Sigmoid colon (tissue), 7 donors: ENCODE measurements at places on chromosomes 4 and X. TPM values are rescaled to one million over a fixed set of nuclear protein-coding genes. Genes with fewer than 3 reads are reported as not detected.

DNA sequence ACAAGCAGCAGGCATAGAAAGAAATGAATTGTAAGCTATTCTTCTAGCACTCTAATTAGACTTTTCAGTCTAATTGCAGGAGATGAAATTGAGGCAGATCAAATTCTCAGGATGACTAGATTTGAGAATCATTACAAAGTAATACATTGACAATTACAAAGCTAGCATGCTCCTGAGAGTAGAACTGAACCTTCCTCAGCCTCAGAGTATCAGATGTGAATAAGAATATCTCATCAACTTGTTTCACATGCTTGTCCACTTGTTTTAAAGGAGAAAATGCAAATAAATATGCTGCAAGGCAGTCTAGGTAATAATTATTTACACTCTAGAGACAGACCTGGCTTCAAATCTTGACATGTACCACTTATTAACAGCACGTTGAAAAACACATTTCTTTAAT is 491.0 kb upstream of the MAGEB2 start:
- no peak for DNase-seq
- no peak overlapping the region for H3K27ac ChIP-seq
- H3K27me3 ChIP-seq: no peaks in the 10 kb centered on the region
- no peak overlapping the region for H3K4me3 ChIP-seq
- H3K4me1 ChIP-seq: no peaks in the 10 kb centered on the region
- no peaks in the 10 kb centered on the region for H3K36me3 ChIP-seq

Gene SYN1
- total RNA-seq: 1.4 TPM

DNA sequence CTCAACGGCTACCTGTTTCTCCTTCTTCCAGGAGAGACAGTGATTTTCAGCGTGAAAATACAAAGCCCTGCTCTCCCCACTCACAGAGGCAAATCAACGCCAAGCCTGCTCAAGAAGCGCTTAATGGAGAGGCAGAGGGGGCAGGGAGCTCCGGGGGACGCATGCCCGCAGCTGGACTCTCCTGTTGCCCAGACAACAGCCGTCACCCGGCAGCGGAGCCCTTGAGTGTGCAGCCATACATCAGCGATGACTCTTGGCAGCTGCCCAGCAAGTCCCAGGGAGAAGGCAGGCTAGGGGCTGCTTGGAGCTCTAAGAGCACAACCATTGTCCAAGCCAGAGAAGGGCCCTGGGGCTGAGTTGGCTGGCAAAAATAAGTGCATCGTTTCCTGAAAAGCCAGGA is 71.0 kb upstream of the AFAP1 start:
- H3K36me3 ChIP-seq: no peaks in the 10 kb centered on the region
- no peak overlapping the region for H3K27ac ChIP-seq
- H3K4me1 ChIP-seq: peaks cover 8% of the 10 kb centered on the region
- H3K4me3 ChIP-seq: no peak overlapping the region
- peak; percentile 78 for DNase-seq
- H3K27me3 ChIP-seq: no peaks in the 10 kb centered on the region

Gene SLC7A11
- 0.16 TPM for total RNA-seq

DNA sequence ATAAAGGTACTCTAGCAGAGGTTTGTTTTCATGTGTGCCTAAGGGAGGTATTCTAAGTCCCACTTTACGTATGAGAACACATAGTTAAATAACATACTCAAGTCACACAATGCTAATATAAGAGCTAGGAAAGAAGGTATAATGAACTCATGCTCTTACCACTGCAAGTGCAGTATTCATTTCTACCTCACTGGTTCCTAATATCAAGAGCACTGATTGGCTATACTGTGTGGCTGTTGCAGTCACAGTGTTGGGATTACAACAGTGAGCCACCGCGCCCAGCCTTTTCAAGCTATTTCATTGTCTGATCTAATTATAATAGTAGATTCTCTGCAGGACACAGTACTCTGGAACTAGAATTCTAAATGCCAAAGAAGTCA is 84.0 kb downstream of the PDS5A start:
- no peak overlapping the region for H3K4me3 ChIP-seq
- DNase-seq: no peak
- no peak overlapping the region for H3K27ac ChIP-seq
- H3K27me3 ChIP-seq: no peaks in the 10 kb centered on the region

Gene SMIM31
- total RNA-seq: not detected

DNA sequence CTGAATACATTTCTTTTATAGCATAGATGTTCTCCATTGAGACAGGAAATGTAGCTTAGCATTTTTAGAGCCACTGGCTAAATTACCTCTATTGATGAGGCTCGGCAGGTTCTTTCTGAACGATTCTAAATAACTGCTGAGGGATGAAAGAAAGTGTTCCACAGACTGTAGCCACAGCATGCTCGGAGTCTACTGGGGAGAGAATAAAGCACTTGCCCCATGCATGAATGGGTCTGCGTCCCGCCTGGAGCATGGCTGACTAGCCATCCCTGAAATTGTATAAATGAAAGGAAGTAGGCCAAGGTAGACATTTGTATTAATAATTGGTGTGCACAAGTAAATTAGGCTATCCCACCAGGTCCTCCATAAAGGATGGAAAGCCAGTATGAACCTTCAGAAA is 269.8 kb downstream of the COL25A1 start:
- no peaks in the 10 kb centered on the region for H3K4me1 ChIP-seq
- no peak for DNase-seq
- H3K27me3 ChIP-seq: no peaks in the 10 kb centered on the region
- H3K36me3 ChIP-seq: no peaks in the 10 kb centered on the region
- H3K27ac ChIP-seq: no peak overlapping the region
